ENCODE measurements at places on chromosomes 1 and 21.

- no peak for DNase-seq
Measured at GRCh38 chr1:87291107-87291506, 37.6 kb upstream of the LMO4 start.

DNA sequence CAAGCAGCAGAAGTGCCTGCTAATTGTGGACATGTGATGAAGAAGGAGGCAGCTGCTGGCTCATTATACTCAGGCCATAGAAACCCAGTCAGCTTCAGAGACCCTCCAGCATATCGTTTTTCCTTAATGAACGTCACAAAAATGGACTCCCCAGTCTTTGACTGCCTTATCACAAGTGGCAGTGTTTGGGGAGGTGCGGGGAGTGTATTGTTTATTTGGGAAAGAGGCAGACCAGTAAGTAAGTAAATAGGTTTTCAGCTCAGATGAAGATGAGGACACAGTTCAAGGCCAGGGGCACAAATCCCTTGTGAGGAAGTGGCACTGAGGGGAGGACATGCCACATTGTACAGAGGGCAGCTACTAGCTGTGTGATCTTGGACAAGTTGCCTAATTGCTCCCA is 43.5 kb upstream of the NRDC start:
- no peak for DNase-seq

- DNase-seq: no peak
Measured at GRCh38 chr1:22821027-22821426, 110.4 kb downstream of the EPHB2 start.

DNA sequence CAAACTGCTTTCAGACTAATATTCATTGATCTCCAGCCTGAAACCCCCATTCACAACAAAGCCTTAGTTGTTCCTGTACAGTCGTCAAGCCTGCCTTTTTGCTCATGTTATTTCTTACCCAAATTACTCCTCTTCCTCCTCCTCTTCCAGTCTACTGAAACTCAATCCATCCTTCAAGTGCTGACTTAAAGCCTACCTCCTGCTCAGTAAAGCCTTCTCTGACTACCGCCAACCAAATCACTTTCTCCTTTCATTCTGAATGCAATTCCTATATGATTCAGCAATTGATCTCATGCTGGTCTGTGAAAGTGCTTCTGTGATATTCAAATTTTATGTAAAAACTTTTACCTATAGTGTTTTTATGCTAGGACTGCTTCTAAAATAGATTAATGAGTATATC is 18.6 kb downstream of the TAF5L start:
- DNase-seq: no peak

GRCh38 chr1:206909883-206910318 is 11.8 kb downstream of the FCMR start:
- DNase-seq: no peak

- DNase-seq: no peak
Measured at GRCh38 chr21:45192332-45192731, 95.4 kb downstream of the POFUT2 start.

DNA sequence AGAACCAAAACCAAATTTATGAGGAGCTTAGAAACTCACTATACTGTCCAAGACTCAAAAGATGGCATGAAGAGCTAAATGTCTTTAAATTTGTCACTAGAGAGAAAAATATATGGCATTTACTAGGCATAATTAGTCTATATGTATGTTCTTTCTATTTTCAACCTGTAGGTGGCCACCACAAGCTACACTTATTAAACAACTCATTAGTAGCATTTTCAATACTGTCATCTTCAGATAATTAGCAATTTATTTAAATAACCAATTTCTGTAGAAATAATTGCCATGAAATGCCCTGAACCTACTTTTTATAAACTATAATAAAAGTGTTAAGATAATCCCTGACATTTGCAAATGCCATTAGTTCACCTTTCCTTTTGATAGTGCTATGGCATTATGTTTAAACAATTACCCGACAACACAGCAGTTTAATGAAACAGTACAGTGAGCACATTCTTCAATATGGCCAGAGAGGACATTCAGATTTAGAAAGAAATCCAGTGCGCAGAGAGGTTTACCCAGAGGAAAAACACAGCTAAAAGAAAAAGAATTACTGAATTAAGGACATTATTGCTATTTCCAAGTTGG is 522.5 kb downstream of the PTBP2 start:
- no peak for DNase-seq

GRCh38 chr21:34715518-34715917 is 46.7 kb downstream of the CLIC6 start:
- DNase-seq: no peak

GRCh38 chr1:174217248-174217647 is 57.9 kb downstream of the RABGAP1L start:
- DNase-seq: no peak

GRCh38 chr1:208085655-208086515 is 158.3 kb downstream of the PLXNA2 start:
- no peak for DNase-seq

DNA sequence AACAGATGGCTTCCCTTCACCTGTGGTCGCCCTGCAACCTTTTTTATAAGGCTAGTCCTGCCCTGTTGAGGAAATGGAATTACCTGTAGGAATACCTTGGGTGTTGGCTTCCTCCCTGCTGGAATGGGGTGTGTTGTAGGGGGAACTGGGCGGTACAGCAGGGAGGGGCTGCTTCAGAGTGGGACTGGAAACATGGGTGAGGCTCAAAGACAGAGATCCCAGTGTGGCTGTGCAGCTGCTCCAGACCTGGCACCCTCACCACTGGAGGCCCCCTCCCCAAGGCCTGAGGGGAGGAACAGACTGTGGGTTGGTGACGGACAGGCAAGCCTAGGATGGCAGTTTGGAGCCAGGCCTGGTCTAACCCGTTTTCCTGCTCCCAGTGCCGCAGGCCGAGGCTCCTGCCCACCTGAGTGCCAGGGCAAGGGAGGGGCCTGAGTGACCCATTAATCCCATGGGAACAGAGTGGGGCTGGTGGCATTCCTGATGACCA is 4.5 kb downstream of the EFNA3 start:
- no peak for DNase-seq

- DNase-seq: peak; percentile 69
Measured at GRCh38 chr1:46477153-46477929, 12.3 kb upstream of the DMBX1 start.

GRCh38 chr21:35720208-35720731 is 340.1 kb downstream of the SETD4 start:
- no peak for DNase-seq

- DNase-seq: no peak
Measured at GRCh38 chr1:151993084-151993733, 450 bp downstream of the S100A10 start.

DNA sequence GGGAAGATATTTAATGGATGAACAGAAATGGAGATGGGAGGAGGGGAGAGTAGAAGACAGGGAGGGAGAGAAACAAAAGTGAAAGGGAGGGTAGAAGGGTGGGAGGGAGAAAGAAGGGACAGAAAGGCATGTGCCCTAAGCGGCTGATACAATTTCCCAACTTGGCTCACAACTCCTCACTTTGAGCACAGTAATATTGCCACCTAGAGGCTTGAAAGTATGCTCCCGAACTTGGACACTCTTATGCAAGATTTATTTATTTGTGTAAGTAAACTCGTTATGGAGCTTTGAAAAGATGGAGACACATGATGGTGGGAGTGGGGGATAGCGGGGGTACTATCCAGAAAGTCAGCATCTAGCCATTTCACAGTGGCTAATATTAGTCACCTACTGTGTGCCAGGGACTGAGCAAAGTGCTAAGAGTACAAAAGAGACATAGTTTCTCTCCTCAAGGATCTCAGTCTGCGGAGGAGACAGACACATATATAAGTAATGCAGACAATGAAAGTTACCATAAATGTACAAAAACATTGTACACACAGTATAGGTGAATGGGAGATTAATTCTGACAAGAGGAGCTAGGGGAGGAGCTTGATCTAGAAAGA is 189.7 kb downstream of the SEC16B start:
- DNase-seq: peak; percentile 57

- DNase-seq: no peak
Measured at GRCh38 chr1:205627956-205628355, 3.9 kb downstream of the ELK4 start.

- DNase-seq: no peak
Measured at GRCh38 chr1:192632641-192633532, 3.1 kb upstream of the RGS13 start.

DNA sequence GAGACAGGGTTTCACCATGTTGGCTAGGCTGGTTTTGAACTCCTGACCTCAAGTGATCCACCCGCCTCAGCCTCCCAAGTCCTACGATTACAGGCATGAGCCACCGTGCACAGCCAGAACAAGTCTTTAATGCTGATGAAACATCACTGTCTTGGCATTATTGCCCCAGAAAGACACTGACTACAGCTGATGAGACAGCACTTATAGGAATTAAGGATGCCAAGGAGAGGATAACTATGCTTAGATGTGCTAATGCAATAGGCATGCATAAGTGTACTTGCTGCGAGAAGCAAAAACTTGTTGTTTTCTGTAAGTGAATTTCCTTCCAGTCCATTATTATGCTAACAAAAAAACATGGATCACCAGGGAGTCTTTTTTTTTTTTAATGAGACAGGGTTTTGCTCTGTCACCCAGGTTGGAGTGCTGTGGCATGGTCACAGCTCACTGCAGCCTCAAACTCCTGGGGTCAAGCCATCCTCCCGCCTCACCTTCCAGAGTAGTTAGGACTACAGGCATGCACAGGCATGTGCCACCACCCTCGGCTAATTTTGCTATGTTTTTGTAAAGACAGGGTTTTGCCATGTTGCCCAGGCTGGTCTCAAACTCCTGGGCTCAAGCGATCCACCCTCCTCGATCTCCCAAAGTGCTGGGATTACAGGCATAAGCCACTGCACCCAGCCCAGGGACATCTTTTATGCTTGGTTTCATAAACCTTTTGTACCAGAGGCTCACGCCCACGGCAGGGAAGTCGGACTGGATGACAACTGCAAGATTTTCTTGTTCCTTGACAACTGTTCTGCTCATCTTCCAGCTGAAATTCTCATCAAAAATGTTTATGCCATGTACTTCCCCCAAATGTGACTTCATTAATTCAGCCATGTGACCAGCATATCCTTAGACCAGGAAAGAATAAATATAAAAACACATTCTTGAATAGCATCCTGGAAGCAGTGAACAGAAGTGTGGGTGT is 23.1 kb downstream of the RHEX start:
- no peak for DNase-seq

- DNase-seq: no peak
Measured at GRCh38 chr1:59755069-59755685, 59.6 kb upstream of the HOOK1 start.

GRCh38 chr1:198858033-198858432 is 219.2 kb downstream of the PTPRC start:
- DNase-seq: no peak

DNA sequence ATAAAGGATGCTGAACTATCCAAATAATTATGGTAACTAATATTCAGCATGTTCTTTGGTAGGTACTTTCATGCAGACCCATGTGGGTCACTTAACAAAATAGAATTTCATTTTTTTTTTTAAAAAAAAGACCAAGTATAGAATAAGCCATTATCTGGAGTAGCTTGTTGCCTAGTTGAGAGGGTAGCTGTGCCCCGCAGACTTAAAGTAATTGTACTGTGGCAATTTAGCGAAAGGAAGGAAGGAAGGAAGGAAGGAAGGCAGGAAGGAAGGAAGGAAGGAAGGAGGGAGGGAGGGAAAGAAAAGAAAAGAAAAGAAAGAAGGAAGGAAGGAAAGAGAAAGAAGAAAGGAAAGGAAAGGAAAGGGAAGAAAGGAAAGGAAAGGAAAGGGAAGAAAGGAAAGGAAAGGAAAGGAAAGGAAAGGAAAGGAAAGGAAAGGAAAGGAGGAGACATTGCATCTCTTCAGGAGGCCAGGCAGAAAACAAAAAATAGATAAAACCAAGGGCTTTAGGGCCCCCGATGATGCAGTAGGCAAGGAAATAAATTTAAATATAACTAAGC is 35.3 kb upstream of the C1orf21 start:
- no peak for DNase-seq

DNA sequence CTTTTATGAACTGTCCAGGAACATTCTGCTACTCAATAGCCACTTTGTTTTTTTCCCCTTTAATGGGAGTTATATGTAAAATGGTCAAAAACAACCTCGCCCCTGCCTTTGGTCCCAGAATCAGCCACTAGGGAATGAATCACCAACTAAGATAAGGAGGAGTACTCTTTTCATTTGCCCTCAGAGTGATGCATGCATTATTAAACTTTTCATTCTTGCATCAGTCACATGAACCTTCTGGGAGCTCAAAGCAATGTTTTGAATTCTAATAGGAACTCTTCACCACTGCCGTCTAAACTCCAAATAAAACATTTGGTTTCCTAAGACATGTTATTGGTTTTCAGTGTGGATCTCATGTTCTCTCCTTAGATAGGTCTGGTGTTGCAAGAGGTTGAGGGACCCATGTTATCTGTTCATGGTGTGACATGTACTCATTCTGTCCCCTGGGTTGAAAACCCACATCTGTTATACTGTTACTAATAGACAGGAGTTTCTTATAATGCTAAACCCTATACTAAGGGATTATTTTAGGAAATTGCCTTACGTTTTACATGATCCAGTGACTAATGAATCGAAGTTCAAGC is 17.8 kb upstream of the HSD17B7 start:
- no peak for DNase-seq

- no peak for DNase-seq
Measured at GRCh38 chr21:14711287-14711686, 165.2 kb upstream of the SAMSN1 start.

DNA sequence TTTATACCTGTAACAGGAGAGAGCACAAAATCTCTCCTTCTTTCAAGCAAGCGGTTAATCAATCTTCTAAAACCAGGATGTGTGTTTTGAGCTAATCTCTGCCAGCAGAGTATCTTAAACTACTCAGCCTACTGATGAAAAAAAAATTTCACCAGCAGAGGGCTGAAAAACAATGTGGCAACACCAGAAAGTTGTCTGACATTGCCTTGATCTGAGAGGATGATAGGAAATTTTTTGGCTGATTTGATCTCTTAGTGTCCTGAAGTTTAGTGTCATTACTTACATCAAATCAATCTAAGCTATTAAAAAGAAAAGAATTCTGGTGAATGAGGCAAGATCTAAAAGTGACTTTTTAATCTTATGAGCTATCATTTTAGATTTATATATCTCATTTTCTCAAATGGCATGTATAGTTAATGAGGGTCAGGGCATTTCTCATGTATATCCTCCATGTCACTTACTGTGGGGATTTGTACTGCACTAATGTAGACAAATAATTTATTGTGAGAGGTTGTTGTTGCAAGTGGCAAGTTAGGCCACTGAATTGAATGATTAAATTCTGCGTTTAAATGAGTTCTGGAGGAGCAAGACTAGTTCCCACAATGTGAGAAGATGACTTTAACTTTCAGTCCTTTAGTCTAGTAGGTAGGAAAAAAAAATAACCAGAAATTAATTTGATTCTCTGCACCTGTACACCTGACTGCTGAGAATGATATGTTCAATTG is 10.9 kb downstream of the ADAMTS1 start:
- DNase-seq: no peak

- peak; percentile 77 for DNase-seq
Measured at GRCh38 chr21:40681164-40681859, 165.6 kb downstream of the DSCAM start.

DNA sequence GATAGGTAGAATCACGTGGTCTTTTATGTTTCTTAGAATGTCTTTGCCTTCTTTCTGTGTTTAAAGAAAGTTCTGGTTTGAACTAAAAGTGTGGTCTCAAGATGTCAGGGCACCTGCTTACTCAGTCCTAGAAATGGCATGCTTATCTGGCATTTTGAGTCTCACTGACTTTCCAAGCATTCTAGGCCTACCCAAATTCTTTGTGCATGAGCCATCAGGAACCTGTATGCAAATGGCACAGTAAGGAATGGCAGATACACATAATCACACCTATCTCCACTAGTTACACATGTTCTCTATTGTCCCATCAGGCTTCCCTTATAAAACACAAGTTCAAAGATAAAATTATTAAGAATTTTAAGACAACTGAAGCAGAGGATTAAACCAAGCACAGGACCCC is 29.5 kb upstream of the CLCA4 start:
- no peak for DNase-seq
